ENCODE measurements at places on chromosomes 1 and 21.

GRCh38 chr1:85245891-85246290 is 13.6 kb downstream of the C1orf52 start:
- no peak for DNase-seq

DNA sequence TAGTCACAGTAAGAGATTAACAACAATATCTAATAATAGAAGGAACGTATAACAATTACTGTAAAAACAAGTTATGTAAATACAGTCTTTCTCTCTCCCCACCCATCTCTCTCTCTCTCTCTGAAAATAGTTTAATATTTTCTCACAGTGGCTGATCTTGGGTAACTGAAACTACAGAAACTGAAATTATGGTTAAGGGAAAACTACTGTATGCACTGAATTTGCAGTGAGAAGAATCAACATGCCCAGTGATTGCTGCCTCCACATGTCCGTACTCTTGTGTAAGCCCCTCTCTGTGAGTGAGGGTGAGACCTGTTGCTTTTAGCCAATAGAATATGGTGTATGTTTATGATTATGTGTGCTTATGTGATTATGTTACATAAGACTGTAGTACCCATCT is 1.6 kb downstream of the KRTAP6-1 start:
- no peak for DNase-seq

DNA sequence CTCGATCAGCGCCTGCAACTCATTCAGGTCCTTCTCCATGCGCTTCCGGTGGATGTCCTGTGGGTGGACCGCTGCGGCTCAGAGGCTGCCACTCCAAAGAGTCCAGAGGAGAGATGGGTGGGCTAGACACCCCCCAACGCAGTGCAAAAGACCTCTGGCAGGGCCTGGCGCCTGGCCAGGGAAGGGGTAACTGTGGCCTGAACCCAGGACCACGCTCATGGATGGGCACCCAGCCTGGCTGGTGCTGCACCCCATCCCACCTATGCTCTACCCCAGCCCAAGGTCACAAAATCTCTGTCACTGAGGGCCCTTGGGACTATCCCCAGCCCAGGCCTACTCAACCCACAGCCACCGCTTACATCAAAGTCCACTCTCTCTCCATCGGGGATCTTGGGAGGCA is 12.2 kb downstream of the TNNT2 start:
- no peak for DNase-seq

GRCh38 chr1:211113566-211113965 is 20.4 kb downstream of the KCNH1 start:
- no peak for DNase-seq

GRCh38 chr1:161499099-161500039 is 5.9 kb upstream of the FCGR2A start:
- no peak for DNase-seq

DNA sequence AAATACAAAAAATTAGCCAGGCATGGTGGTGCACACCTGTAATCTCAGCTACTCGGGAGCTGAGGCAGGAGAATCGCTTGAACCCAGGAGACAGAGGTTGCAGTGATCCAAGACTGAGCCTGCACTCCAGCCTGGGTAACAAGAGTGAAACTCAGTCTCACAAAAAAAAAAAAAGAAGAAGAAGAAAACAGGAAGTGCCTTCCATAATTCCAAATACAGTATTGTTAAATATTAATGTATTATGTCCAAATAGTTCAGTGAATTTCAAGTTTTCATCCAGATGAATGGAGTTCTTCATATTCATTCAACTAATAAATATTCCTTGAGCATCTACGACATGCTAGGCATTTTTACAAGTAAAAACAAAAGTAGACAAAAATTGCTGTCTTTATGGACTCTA is 33.3 kb downstream of the PLEKHO1 start:
- no peak for DNase-seq

GRCh38 chr1:88378560-88378959 is 305.5 kb upstream of the PKN2 start:
- DNase-seq = no peak

- no peak for DNase-seq
These were observed 59.8 kb downstream of the ITPKB start for GRCh38 chr1:226679262-226679661.

GRCh38 chr1:154895798-154896197 is 25.7 kb upstream of the KCNN3 start:
- no peak for DNase-seq

DNA sequence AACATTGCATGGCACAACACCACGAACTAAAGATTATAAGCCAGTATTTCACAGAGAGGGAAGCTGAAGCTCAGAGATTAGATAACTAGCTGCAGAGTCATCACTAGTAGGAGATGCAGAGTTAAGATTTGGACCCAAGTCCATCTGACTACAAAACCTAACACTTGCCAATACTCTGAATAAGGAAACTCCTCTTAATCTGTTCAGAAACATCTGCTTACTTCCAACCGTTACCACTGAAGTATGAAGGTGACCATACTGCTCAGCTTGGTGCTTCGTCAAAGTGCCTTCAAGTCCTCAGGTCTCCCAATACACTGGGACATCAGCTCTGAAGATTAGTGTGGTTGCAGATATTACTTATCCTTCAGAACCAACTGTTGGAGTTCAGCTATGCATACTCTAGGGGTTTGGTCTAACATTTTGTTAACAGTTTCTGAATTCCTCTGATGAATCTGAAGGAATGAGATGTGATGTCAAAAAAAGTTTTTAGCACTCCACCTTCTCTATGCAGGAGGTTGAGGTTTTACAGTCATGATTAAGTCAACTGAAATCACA is 179.6 kb downstream of the TPR start:
- no peak for DNase-seq

GRCh38 chr1:33372677-33373076 is 51.8 kb upstream of the A3GALT2 start:
- no peak for DNase-seq

GRCh38 chr1:33792651-33793050 is 71.2 kb upstream of the HMGB4 start:
- no peak for DNase-seq

GRCh38 chr1:7690496-7691182 is 80.5 kb upstream of the VAMP3 start:
- DNase-seq = no peak

DNA sequence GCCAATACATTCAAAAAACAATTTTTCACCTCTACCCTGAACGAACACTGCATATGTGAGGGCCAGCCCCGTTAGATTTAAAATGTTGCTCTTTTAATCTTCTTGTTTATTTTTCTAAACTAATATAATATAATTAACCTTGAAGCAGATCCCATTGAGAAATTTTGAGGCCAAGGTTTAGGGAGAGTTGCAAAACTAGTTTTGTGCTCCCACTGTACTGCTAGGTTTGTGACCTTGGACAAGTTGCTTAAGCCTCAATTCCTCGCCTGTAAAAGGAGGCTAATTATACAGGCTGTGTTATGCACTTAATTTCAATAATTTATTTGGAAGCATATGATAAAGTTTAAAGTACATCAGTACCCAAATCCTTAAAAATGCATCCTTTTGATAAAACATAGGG is 3.7 kb downstream of the IL23R start:
- no peak for DNase-seq

- no peak for DNase-seq
These were observed 933 bp upstream of the FTCD start for GRCh38 chr21:46156378-46156645.

DNA sequence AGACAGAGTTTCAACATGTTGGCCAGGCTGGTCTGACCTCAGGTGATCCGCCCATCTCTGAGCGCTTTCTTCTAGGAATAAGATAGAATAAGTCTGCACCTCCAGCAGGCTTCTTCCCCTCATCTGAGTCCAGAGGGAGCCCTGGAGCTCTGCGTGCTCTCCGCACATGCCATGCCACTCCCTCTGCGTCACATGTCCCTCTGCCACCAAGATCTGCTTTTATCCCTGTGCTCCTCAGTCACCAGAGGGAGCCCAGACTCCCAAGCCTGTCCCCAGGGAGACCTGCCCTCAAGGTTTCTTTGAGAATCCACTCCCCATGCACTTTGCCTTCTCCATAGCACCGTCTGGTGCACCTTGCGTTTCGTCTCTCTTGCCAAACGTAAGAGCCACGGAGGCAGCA is 213.0 kb downstream of the CAMTA1 start:
- peak; percentile 33 for DNase-seq

- DNase-seq = no peak
These were observed 6.1 kb upstream of the PHLDA3 start for GRCh38 chr1:201475130-201475529.

- DNase-seq = no peak
These were observed 13.4 kb upstream of the PKP1 start for GRCh38 chr1:201269900-201270410.

DNA sequence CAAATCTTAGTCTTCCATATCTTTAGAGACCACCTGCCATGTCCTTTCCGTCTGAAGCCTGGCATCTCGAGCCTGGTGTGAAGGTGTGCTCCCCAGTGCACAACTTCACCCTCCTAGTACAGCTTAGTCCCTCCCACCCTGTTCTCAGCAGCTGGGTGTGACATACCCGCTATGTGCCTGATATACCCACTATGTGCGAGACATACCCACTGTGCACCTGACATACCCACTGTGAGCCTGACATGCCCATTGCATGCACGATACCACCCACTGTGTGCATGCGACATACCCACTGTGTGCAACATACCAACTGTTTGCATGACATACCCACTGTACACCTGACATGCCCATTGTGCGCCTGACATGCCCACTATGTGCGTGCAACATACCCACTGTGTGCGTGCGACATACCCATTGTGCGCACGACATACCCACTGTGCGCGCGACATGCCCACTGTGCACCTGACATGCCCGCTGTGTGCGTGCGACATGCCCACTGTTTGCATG is 3.0 kb upstream of the RRP1 start:
- no peak for DNase-seq

DNA sequence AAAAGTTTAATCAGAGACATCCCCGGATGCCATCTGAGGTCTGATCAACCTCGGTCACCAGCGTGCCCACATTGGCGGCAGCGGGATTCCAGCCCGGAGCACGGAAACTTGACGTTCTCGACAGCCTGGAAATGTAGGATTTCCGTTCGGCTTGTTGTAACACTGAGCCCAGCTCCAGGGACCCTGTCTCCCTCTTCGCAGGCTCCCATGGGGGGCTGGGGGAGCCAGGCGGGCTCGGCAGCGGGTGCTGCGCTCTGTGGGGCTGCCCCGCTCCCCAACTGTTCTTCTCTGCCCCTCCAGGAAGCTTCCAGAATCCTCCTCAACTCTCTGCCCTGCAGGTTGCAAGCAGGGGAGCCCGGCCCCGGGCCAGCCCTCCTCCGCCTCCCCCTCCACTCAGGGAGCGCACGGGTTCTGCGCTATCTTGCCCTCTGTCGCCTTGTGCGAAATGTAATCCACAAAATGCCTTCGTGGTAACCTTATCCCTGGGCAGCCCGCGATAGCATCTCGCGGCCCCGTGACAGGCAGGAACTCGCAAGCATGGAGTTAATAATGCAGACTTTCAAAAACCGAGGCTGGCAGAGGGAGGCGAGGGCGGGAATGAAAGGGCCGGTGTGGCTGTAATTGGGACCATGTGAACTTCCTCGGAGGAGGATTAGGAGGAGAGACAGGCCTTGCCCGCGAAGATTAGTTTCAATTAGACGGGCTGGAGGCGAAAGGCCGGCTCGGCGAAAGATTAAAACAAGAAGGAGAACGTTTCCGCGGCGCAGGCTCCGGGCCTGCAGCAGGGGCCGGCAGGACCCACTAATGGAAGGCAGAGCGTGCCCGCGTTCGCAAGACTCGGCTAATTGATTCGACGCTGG is 53.9 kb upstream of the TTC34 start:
- no peak for DNase-seq

- DNase-seq = no peak
These were observed 63.9 kb upstream of the ACTRT2 start for GRCh38 chr1:2957329-2957728.

DNA sequence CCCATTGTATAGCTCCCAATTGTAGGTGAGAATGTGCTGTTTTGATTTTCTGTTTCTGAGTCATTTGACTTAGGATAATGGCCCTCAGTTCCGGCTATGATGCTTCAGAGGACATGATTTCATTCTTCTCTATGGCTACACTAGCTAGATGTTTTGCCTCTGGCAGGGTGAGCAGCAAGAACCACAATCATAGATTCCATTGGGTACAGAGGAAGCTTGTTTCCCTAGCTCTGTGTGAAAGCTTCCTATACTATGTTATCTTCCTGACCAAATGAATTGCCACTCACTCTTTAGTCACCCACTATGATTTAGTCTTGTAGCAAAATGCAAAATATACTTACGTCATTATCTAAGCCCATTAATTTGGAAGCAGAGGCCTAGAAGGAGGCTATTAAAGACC is 616.3 kb downstream of the PLA2G4A start:
- DNase-seq = no peak

DNA sequence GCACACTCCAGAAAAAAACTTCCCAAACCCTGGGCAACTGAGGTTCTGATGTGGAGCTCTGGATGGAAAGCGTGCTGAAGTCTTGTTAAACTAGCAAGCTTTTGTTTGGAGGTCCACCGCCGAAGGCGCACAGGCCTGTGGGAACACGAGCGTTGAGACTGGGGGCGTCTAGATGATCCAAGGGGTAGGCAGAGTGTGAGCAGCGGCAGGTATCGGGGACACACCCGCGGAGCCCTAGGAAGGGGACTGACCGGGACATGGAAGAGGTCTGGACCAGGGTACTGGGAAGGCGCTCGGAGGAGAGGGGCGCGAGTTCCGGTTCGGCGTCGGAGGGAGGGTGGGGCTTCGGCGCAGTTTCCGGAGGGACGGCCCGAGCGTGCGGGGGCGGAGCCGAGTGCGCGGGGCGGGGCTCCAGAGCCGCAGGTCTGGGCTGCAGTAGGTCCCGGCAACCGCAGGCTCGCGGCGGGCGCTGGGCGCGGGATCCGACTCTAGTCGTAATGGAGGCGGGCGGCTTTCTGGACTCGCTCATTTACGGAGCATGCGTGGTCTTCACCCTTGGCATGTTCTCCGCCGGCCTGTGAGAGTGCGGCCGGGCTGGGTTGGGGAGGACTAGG is at the start of gene SLC50A1:
Gene SLC50A1 (plus strand): TSS at position 438 of the 614 bp plus-strand sequence. CDS start 60 bp downstream, at position 498.
- peak; percentile 89 for DNase-seq

DNA sequence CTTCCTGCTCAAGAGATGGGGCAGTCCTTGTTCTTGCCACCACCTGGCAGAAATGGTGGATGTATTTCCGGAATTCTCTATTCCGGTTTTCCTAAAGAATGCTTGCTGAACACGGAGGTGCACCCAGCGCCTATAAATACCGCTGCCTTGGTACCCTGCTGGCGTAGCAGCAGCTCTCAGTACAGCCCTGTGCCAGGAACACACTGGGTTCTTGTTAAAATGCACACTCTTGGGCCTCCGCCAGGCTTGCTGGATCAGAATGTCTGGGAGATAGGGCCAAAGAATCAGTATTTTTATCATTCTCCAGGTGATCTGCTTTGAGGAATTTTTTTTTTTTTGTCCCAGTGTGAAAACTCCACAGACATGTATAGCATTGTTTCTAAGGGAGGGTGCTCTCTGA is 54.2 kb downstream of the IGSF5 start:
- no peak for DNase-seq
